ENCODE measurements at places on chromosomes 1 and 21.

- H3K4me3 ChIP-seq = no peak overlapping the region
- H3K36me3 ChIP-seq = no peaks in the 10 kb centered on the region
These were observed 48.2 kb downstream of the SYT2 start for GRCh38 chr1:202662081-202662480.

GRCh38 chr1:234489007-234489697 is 10.2 kb upstream of the TARBP1 start:
- no peaks in the 10 kb centered on the region for H3K27me3 ChIP-seq
- peaks cover 24% of the 10 kb centered on the region for H3K4me1 ChIP-seq
- no peak overlapping the region for H3K27ac ChIP-seq
- H3K36me3 ChIP-seq = no peaks in the 10 kb centered on the region

- no peaks in the 10 kb centered on the region for H3K36me3 ChIP-seq
- H3K4me1 ChIP-seq = no peaks in the 10 kb centered on the region
- H3K4me3 ChIP-seq = no peak overlapping the region
- H3K27me3 ChIP-seq = no peaks in the 10 kb centered on the region
These were observed 93.6 kb downstream of the SIM2 start for GRCh38 chr21:36792505-36792967.

DNA sequence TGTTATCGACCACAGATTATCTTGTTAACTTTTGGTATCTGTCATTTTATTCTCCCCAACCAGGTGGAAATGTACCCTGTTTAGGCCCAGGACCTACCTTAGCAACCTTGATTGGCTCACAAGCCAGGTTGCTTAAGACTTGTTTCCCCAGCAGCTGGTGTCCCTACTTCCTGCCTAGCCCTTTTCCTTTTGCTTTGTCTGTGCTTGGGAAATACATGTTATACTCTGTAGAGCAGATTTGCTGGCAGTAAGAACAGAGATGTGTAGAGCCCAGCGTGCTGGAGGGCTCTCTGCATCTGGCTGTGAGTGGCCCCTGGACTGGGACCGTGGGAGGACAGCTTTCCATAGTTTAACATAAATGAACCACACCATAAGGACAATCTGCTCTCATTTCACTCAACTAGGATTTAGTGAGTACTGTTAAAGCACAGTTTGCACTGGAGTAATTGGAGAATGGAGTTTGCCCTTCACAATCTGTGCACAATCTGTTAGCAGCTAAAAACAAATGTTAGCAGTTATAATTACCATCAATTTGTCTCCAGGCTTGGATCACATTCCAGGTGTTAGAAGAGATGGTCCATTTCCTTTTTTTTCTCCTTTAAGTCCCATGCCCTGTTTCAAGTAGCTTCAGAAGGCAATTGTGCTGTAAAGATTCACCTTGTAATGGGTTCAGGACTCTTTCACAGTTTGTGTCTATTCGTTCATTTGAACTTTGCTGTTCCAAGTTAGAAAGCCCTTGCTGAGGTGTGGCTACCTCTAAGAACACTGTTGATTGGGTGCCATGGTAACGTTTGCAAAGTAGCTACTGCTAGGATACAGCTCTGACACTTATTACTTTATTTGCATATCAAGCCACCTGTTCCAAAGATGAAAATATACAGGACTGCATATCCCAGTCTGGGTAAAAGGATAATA is at the start of gene APOBEC4:
Gene APOBEC4 (minus strand): TSS at position 770 of the 915 bp plus-strand sequence. CDS start 4,535 bp downstream, outside the sequence.
- no peaks in the 10 kb centered on the region for H3K36me3 ChIP-seq
- H3K4me3 ChIP-seq = no peak within 1 kb of the TSS
- no peaks in the 10 kb centered on the region for H3K27me3 ChIP-seq

- H3K4me3 ChIP-seq = no peak overlapping the region
- no peaks in the 10 kb centered on the region for H3K4me1 ChIP-seq
- no peak overlapping the region for H3K27ac ChIP-seq
- H3K36me3 ChIP-seq = no peaks in the 10 kb centered on the region
- peak; percentile 23 for DNase-seq
- no peaks in the 10 kb centered on the region for H3K27me3 ChIP-seq
These were observed 82.7 kb downstream of the NOS1AP start for GRCh38 chr1:162151900-162152829.

DNA sequence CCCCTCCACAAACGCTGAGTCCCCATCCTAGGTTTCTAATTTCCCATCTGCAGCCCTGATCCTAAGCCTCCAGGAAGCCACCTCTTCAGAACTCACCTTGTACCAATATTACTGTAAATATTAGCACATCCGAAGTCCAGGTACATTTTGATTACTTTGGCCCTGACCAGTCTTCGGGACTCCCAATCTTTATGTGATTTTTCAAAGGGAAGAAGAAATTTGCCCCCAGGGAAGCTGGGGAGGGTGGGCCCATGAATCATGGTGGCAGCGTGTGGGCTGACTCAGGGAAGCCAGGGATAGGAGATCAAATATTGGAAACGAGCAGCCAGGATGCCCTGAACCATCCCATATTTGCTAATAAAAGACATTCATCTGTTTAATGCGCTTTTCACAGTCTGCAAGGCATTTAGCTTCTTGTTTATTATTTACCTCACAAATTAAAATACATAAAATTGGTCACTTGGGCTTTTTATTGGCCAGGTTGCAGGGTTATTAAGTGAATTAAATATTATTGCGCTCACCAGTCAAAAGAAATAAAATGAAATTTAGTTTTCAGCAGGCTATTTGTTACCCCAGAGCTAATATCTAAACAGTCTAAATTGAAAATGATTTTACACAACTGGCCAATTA is 46.6 kb downstream of the KIAA0040 start:
- H3K4me3 ChIP-seq = no peak overlapping the region
- no peak for DNase-seq
- no peaks in the 10 kb centered on the region for H3K27me3 ChIP-seq
- H3K4me1 ChIP-seq = no peaks in the 10 kb centered on the region

- no peaks in the 10 kb centered on the region for H3K36me3 ChIP-seq
- H3K27ac ChIP-seq = no peak overlapping the region
- H3K4me3 ChIP-seq = no peak overlapping the region
- H3K27me3 ChIP-seq = peaks cover 50% of the 10 kb centered on the region
- H3K4me1 ChIP-seq = no peaks in the 10 kb centered on the region
- DNase-seq = no peak
These were observed 97.3 kb downstream of the TAS1R2 start for GRCh38 chr1:18761948-18762840.

DNA sequence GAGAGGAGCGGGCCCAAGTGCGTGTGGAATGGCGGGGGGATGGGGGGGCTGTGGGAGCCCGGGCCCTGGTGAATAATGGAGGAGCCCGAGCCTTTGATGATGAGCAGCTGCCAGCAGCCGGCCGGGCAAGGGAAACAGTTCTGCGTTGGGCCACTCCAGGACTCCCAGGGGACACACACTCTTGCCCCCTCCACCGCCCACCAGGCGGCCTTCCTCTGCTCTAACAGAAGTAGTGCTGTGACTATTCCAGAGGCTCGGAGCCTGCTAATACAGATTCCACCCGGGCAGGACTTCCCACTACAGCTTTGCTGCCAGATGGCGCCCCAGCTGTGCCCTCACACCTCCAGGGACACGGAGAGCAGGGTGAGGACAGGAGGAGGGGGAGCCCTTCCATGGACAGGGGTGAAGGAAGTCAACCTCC is 48.2 kb upstream of the LRP8 start:
- no peak overlapping the region for H3K4me3 ChIP-seq
- no peak overlapping the region for H3K27ac ChIP-seq
- no peaks in the 10 kb centered on the region for H3K36me3 ChIP-seq
- DNase-seq = no peak
- no peaks in the 10 kb centered on the region for H3K4me1 ChIP-seq

DNA sequence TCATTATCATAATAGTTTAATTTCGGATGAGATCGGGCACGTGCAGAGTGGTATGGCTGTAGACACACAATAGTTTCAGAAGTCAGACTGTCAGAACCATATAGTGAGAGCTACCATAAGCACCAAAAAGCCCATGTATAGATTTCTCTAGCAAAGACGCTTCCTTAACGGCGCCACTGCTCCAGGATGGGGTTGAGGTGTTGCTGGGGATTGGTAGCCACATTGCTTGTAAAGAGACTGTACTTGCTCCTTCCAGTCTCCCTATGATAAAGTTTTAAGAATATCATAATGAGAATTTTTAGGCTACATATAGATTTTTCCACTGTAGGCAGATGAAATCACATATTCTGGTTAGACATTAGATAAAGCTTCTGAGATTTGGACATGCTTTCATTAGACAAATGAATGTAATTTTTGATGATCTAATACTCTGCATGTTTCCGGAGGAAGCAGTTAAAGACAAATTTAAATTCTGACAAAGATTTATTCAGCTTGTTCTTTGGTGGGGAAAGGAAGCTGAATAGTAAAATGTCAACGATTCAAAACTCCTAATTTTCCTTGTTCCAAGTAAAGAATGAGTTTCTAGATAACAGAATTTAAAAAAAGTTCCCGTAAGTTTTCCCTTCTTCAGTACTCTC is 77.7 kb downstream of the MAP3K7CL start:
- H3K27ac ChIP-seq = no peak overlapping the region
- peaks cover 20% of the 10 kb centered on the region for H3K4me1 ChIP-seq
- H3K27me3 ChIP-seq = no peaks in the 10 kb centered on the region
- no peaks in the 10 kb centered on the region for H3K36me3 ChIP-seq
- peak; percentile 24 for DNase-seq

- no peak for DNase-seq
- H3K27me3 ChIP-seq = no peaks in the 10 kb centered on the region
- H3K27ac ChIP-seq = no peak overlapping the region
- no peaks in the 10 kb centered on the region for H3K36me3 ChIP-seq
- peaks cover 20% of the 10 kb centered on the region for H3K4me1 ChIP-seq
These were observed 1.6 kb downstream of the HIVEP3 start for GRCh38 chr1:41917076-41917475.

- DNase-seq = no peak
- H3K27me3 ChIP-seq = no peaks in the 10 kb centered on the region
- peaks cover 9% of the 10 kb centered on the region for H3K4me1 ChIP-seq
- H3K27ac ChIP-seq = no peak overlapping the region
- H3K36me3 ChIP-seq = no peaks in the 10 kb centered on the region
These were observed 226.0 kb upstream of the KAZN start for GRCh38 chr1:14372526-14372925.

DNA sequence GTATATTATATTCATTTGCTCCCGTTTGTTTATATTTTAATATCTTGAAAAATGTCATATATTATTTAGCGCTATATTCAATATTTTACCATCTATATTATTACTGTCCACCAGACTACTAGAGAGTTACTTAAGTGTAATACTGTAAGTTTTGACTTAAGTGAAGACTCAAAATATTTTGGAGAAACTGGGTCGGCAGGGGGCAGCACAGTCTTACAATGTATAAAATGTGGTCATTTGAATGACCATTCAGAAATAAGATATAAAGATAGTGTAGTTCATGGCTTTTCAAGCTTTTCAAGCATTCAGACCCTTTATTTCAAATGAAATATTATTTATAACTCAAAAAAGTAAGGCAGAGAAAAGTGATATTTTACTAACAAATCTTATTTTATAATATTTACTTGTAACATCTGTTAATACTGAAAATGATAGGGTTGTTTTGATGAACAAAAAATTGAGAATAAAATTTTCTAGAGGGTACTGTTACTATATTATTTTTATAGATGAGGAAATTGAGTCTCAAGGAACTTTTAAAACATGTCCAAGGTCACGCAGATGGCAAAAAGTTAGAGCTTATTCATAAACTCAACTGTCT is 89.0 kb upstream of the SERTAD4 start:
- no peak overlapping the region for H3K4me3 ChIP-seq
- no peaks in the 10 kb centered on the region for H3K4me1 ChIP-seq
- no peaks in the 10 kb centered on the region for H3K27me3 ChIP-seq
- peak; percentile 57 for DNase-seq

DNA sequence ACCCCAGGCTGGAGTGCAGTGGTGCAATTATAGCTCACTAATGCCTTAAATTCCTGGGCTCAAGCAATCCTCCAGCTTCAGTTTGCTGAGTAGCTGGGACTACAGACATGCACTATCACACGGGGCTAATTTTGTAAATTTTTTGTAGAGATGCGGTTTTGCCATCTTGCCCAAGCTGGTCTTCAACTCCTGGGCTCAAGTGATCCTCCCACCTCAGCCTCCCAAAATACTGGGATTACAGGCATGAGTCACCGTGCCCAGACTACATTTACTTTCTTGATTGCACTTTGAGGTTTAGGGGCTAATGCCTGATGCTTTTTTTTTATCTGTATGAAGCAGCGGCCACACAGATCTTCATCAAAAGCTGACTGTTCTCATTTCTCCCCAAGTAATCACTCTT is 124.6 kb downstream of the KIF26B start:
- no peaks in the 10 kb centered on the region for H3K36me3 ChIP-seq
- no peak overlapping the region for H3K27ac ChIP-seq
- DNase-seq = no peak

DNA sequence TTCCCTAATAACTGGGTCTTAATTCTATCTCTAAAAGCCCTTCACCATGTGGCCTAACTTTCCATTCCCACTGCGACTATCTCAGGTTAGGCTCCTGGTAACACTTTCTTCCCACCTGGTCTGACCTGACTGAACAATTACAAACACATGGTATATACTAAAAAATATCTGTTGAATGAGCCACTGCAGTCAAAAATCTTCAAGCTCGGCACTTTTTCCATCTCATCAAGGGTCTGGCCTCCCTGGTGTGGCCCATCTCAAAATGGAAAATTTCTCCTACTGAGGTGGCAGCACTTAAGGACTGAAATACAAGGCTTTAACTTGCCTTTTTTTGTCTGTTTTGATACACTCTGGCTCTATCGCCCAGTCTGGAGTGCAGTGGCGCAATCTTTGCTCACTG is 48.3 kb downstream of the BCAR3 start:
- H3K4me1 ChIP-seq = no peaks in the 10 kb centered on the region
- no peak for DNase-seq
- H3K27me3 ChIP-seq = no peaks in the 10 kb centered on the region
- H3K27ac ChIP-seq = no peak overlapping the region

DNA sequence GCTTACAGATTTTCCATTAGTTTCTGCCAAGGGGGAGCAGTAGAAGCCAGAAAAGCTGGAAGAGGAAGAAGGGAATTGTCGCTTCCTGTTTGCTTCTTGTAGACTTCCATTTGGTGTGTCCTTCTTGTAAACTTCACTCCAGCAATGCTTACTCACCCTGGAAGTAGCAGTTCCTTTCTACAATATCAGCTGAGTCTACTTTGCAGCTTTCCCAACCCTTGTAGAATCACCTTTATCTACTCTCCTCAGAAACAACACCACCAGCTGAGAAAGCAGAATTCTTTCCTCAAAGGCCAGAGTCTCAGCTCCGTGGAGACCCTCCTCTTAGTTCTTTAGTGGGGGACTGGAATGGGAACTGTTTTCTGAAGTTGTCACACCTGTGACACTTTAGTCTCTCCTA is 1136.7 kb upstream of the TMPRSS15 start:
- H3K36me3 ChIP-seq = no peaks in the 10 kb centered on the region
- no peak overlapping the region for H3K4me3 ChIP-seq
- no peak overlapping the region for H3K27ac ChIP-seq
- H3K4me1 ChIP-seq = no peaks in the 10 kb centered on the region

- peaks cover 55% of the 10 kb centered on the region for H3K4me1 ChIP-seq
- no peak for DNase-seq
- H3K4me3 ChIP-seq = no peak overlapping the region
- H3K27me3 ChIP-seq = no peaks in the 10 kb centered on the region
- H3K27ac ChIP-seq = no peak overlapping the region
These were observed 8.3 kb upstream of the AIM2 start for GRCh38 chr1:159084867-159085266.
